ENCODE measurements at places on chromosomes 7 and 10.
A peak's percentile ranks its signal among the peaks of the same experiment; 100 is the strongest.

GRCh38 chr7:52794621-52795020 lies 240.8 kb upstream of the POM121L12 start:
- no peak for DNase-seq

GRCh38 chr10:36888925-36889573 lies 236.3 kb upstream of the ANKRD30A start:
- no peak for DNase-seq

GRCh38 chr10:16297642-16298041 lies 139.2 kb upstream of the PTER start:
- no peak for DNase-seq

DNA sequence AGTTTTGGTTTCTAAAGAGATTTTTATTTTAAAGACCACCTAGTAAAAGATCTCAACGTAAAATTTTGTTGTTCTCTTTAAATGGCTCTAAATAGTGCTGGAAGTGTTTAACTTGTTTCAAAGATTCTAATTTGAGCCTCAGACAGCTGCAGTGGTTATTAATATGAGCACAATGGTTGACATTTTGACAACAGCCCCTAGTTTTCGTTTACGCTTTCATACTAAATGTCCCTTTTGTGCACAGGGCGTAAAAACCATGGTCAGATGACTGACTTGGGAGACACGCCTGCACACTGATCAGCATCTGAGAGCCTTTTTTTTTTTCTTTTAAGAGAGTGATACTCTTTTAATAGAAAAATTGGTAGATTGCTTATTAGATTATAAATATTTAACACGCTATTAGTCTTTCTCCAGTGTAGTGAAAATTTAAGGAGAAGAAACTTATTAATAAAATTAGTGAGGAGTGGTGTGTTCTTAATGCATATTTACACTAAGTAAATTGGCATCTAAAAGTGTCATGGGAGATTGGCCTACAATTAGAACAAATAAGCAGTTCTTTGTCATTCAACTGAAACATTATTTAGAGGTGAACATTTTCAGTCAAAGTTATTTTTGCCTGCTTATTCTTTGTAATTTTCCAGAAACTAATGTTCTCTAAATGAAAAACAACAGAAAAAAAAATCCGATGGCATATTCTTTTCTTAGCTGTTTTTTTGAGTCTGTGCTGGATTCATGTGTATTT lies 182.8 kb upstream of the PHYHIPL start:
- no peak for DNase-seq

DNA sequence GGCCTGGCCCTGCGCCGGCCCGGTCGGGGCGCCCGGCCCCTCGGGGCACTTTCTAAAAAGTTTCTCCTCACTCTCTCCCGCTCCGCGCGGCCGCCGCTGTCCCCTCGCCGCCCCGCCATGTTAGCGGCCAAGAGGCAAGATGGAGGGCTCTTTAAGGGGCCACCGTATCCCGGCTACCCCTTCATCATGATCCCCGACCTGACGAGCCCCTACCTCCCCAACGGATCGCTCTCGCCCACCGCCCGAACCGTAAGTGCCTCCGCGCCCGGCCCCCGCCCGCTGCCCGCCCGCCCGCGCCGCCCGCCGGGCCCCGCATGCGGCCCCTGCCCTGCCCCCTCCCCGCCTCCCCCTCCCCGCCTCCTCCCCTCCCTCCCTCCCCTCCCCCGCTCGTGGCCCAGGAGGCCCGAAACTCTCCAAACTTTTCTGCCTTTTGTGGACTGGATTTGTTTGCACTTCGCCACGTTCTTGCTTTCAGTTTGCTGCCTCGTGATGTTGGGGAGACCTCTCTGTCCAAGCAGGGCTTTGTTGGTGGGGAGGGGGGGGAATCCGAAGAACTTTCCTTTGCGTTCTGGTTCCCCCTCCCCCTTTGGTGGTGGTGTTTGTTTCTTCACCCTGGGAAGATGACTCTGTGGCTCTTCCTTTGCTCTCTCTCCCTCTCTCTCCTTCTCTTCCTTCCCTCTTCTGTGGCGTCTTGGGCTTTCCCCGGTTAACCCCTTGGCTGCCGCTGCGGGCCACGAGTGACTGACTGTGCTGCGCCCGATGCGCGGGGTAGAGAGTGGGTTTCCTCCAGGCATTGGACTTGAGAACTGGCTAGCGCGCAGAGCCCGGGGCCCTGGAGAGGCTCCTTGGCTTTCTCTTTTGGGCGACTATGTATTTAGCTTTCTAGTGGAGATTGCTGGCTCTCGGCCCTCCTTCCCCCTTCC lies 1.6 kb downstream of the TCF7L2 start:
- peak; percentile 52 for DNase-seq

DNA sequence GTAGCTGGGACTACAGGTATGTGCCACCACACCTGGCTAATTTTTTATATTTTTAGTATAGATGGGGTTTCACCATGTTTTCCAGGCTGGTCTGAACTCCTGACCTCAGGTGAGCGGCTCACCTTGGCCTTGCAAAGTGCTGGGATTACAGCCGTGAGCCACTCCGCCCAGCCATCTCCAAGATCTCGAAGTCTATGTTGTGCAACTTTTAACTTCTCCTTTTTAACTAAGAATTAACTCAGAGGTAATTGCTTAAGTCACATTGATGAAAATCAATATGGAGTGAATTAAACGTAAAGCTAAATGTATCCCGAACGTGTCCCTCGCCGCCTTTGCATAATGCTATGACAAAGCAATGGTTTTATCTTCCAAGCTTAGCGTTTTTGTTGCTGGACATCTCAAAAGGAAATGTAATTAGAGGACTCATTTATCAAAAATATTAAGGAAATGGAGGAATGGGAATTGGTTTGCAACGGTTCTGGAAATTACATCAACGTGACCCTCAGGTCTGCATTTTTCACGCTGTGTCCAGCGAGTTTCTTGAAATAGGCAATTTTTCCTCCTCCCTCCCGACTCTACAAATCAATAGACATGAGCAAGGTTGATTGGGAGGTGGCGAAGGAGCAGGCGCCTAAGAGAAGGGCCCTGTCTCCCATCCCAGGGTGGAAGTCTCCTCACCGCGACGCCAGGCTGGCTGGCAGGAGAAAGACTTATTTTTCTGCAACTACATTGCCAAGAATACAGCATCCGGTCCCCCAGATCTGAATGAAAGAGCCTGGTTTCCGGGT lies 89.8 kb downstream of the TMEM130 start:
- no peak for DNase-seq

GRCh38 chr10:97553575-97554031 lies 19.0 kb upstream of the ANKRD2 start:
- DNase-seq = peak; percentile 67

- DNase-seq = no peak
Measured at GRCh38 chr7:50426280-50427045, 23.7 kb downstream of the FIGNL1 start.

DNA sequence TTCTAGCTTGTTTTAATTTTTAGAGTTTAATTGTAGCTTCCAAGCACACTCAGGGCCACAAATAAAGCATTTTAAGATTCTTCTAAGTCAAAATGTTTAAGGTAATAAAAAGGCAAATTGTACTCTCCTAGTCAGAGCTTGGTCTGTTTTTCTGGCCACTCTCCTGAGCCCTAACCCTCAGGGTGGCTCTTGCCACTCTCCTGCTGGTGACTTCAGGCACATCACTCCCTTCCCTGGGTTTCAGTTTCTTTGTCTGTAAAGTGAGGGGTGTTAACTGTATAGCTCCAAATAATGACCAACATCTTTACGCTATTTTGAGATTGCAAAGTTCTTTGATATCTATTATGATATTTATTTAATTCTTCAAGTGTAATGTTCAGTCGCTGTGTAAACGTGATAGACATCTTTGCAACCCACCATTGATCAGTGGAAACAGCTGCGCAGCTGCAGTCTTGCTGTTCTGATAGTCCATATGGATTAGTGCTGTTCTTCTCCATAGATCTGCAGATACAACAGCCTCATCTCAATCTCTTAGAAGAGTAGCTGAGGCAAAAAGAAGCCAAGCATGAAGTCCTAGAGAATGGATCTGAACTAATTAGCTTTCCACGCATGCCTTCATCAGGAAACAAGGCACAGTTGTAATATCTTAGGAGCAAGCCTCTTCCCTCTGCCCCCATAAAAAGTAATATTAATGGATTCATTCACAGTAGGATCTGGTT lies 189.9 kb downstream of the PLPP4 start:
- no peak for DNase-seq

- DNase-seq = no peak
Measured at GRCh38 chr10:78602201-78602932, 466.4 kb upstream of the ZMIZ1 start.

- no peak for DNase-seq
Measured at GRCh38 chr7:131325179-131325840, 2.4 kb upstream of the MKLN1 start.

DNA sequence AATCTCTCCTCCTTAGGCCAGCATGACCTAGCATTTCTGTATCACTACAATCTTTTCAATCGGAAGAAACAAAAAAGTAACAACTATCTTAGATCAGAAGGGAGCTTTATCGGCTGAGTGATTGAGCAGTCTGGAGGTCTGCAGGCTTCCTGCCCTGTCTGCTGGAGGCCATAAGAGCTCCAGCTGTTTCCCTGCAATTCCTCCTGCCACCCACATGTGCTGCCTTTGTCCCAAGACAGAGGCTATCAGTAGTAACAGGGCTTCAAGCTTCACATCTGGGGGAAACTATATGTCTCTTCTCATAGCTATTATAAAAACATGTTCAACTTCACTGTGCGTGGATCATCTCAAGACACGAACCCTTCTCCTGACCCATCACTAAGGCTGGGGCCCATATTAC lies 70.1 kb upstream of the VWC2 start:
- DNase-seq = no peak

DNA sequence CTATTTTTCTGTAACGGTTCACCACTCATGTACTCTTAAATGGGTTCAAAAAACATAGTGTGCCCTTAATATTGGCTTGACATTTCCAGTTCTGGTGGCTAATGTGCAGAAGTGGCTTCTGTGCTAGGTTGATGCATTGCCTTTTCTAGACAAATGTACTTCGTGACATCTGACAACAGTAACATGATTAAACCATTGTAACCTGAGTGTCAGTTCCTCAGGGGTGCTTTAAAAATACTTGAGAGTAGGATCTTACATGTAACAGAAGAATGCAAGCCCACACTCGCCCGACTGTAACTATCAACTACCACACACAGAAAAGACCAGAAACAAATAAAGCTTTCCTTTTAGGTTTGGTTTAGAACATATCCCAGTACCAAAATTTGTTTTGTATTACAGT lies 393.4 kb upstream of the NFE2L3 start:
- no peak for DNase-seq

DNA sequence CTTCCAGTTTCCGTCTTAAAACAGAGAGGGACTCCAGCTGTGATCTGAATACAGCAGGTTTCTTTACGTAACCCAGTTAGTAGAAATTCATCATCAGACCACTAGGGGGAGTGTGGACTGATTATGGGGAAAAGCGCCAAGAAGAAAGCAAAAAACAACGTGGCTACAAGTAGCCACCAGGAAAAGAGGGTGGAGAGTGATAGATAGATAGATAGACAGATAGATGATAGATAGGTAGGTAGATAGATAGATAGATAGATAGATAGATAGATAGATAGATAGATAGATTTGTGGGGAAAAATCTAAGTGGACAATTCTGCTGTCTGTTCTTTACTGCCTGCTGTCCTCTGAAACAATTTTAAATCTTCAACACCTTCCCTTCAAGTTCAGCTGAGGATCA lies 12.7 kb upstream of the AKR1B10 start:
- no peak for DNase-seq

- no peak for DNase-seq
Measured at GRCh38 chr7:82163586-82163985, 280.0 kb downstream of the CACNA2D1 start.

DNA sequence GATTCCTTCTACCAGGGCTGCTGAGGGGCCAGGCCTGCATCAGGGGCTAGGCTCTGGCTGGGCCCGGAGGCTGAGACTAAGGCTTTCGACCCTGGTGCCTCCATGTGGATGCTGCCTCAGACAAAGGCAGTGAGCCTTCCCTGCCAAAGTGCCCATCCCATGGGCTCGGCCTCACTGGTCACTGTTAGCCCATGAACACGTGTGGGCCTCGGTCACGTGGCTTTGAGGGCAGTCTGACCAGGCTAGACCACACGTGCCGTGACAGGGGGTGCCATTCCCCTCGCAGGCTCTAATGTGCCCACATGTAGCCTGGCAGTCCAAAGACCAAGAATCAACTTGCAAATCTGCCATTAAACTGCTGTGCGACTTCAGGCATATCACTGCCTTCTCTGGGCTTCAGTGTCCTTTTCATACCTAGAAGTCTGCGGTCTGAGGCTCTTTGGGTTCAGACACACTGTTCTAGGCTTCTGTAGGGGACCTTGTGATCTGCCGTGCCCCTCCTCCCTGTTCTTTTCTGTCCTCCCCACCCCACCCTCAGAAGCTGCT lies 17.6 kb upstream of the SLC29A3 start:
- no peak for DNase-seq

GRCh38 chr7:122831436-122831835 lies 54.8 kb downstream of the CADPS2 start:
- no peak for DNase-seq

DNA sequence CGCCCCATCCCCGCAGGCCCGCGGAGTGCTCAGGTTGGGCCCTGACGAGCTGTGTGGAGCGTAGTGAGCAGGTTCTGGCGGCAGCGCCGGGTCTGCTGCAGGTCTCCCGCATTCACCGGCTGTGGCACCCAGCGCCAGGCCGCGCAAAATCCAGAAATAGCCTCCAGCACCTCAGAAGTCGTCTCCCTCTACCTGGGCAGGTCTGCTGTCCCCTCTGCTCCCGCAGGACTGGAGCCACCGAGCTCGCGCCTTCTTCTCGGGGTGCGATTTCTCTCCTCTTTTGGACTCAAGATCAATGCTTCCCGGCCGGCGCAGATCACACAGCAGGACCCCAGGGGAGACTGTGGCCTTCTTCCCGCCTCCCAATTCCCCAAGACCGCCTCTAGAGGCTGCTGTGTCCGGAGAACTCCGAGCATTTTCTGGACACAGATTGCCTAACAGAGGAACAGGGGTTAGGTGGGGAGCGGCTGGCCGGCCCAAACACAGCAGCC lies 8.4 kb downstream of the TLX1 start:
- DNase-seq = no peak

DNA sequence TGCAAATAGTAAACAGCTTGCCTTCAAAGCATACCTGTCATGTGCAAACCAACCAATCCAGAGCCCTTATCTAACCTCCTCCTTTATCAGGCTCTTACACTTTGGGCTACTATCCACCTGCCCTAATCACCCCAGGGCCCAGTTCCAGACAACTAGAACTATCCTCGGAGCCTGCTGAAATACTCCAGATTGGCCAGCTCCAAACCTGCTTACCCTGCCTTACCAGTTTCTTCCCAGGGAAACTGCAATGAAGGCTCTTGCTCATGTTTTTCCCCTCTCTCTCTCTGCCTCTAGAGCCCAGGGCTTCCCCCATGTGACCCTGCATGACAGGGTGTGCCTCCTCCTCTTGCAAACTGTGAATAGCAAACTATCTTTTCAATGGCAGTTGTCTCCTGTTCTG lies 81.4 kb upstream of the CAPZA2 start:
- DNase-seq = peak; percentile 75

DNA sequence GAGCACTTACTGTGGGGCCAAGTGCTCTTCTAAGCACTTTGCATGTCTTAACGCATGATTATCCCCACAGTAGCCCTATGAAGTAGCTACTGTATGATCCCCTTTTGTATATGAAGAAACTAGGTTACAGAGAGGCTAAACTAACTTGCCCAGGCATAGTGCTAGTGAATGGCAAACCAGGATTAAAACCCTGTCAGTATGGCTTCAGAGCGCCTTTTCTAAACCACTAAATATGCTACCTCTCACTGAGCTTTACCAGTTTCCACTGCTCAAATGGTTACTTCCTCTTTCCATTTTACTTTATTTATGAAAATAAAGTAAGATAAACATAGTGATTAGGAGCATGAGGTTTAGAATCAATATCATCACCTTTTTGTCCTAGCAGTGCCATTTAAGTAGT lies 73.6 kb downstream of the PODXL start:
- DNase-seq = no peak

- no peak for DNase-seq
Measured at GRCh38 chr7:5349437-5350173, 66.9 kb downstream of the SLC29A4 start.
